ENCODE measurements at places on chromosomes 6 and 20. TPM values are rescaled to one million over a fixed set of nuclear protein-coding genes. Genes with fewer than 3 reads are reported as not detected.

RAD21L1 gene
- 1.1 TPM for total RNA-seq

TMEM170B gene
- 5.0 TPM for total RNA-seq

NOL7 gene
- total RNA-seq, result 43.5 TPM

SLC35F1 gene
- total RNA-seq, result 0.23 TPM

KCNS1 gene
- total RNA-seq, result 0.10 TPM

TNXB gene
- 7.5 TPM for total RNA-seq

PAX1 gene
- not detected for total RNA-seq

ME1 gene
- total RNA-seq, result 13.4 TPM

COL12A1 gene
- total RNA-seq, result 6.3 TPM

ADISSP gene
- 18.0 TPM for total RNA-seq

GRCh38 chr6:163815796-163816195, 401.3 kb downstream of the QKI start:
- no peak overlapping the region for H3K4me3 ChIP-seq
- no peaks in the 10 kb centered on the region for H3K27me3 ChIP-seq
- DNase-seq, result no peak
- H3K36me3 ChIP-seq, result no peaks in the 10 kb centered on the region
- no peak overlapping the region for H3K27ac ChIP-seq

- peaks cover 20% of the 10 kb centered on the region for H3K27me3 ChIP-seq
- H3K27ac ChIP-seq, result peak overlapping the region; percentile 88
- no peak overlapping the region for H3K4me3 ChIP-seq
- peaks cover 41% of the 10 kb centered on the region for H3K4me1 ChIP-seq
Observed at GRCh38 chr20:49630396-49630951, 62.5 kb upstream of the PTGIS start.

DNA sequence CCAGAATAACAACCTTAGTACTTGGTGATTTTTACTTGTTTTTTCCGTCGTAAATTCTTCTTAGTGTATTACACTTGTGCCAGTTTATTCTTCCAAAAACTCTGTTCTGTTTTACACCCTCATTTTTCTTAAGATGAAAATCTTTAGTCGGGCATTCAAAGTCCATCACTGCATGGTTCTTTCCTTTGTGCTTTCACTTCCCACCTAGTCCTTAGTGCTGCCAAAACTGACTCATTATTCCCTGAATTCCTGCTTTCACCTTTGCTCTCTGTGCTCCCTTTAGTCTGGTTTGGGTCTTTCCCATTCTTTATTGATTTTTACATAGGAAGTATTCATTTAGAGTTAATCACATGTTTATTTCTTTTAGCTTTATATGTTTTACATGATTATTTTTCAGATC, 3.3 kb downstream of the TRMT11 start:
- H3K36me3 ChIP-seq, result no peaks in the 10 kb centered on the region
- DNase-seq, result no peak
- H3K4me1 ChIP-seq, result no peaks in the 10 kb centered on the region
- H3K27me3 ChIP-seq, result no peaks in the 10 kb centered on the region

DNA sequence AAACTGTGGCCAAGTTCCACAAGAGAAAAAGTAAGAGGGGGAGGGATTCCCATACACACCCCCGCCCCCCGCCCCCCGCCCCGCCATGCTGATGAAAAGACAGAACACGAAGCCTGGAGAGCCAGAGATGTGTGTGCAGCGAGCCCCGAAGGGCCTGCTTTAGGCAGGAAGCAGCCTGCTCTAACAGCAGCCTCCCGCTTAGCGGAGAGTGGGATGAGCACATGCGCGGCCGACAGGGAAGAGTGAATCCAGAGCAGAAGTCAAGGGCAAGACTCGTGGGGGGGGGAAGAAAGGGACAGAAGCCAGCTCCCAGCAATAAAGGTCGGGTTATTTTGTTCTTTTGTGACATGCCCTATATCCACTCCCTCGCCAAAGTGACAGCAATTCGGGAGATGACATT, 67.2 kb upstream of the PTGIS start:
- H3K27me3 ChIP-seq, result peaks cover 16% of the 10 kb centered on the region
- peaks cover 56% of the 10 kb centered on the region for H3K36me3 ChIP-seq
- no peak overlapping the region for H3K27ac ChIP-seq
- H3K4me1 ChIP-seq, result peaks cover 35% of the 10 kb centered on the region
- H3K4me3 ChIP-seq, result no peak overlapping the region
- no peak for DNase-seq

DNA sequence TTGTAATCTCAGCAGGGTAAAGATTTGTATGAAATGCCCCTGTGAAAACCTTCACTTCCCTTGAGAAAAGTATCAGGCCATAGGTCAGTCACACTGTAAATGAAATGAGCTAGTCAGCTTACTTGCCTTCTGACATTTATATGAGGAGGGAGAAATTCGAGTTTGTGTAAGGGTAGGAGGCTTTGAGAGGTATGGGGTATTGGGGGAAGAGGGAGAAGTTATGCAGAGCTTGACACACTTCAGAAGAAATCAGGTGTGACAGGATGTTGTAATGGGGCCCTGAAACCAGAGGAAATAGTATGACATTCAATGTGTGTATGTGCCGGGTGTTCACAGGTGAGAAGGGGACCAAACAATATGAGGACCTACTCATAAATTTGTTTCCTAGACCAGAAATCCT, 64.2 kb upstream of the CCN6 start:
- DNase-seq, result no peak
- H3K36me3 ChIP-seq, result no peaks in the 10 kb centered on the region
- no peak overlapping the region for H3K4me3 ChIP-seq

DNA sequence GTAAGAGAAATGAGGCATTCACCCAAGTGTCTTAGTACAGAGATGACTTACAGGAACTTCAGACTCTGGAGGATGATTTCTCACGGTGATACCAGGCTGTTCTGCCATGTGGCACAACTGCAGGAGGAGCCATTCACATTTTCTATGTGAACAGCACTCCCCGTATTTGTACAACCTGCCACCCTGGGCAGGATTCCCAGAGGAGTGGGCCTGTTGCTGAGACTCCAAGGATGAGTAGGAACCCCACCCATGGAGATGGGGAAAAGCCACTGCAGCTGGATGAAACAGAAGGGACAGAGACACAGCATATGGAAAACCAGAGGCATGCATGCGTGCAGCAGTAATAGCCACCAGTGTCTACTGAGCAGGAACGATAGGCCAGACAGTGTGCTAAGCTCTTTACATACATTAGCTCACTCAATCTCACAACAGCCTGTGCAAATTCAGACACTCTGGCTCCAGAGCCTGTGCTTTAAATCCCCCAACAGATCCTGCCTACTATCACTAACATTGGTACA, 48.0 kb upstream of the PTPRT start:
- no peak for DNase-seq
- peaks cover under 1% of the 10 kb centered on the region for H3K27me3 ChIP-seq
- peaks cover 4% of the 10 kb centered on the region for H3K36me3 ChIP-seq
- H3K27ac ChIP-seq, result no peak overlapping the region
- H3K4me1 ChIP-seq, result no peaks in the 10 kb centered on the region

DNA sequence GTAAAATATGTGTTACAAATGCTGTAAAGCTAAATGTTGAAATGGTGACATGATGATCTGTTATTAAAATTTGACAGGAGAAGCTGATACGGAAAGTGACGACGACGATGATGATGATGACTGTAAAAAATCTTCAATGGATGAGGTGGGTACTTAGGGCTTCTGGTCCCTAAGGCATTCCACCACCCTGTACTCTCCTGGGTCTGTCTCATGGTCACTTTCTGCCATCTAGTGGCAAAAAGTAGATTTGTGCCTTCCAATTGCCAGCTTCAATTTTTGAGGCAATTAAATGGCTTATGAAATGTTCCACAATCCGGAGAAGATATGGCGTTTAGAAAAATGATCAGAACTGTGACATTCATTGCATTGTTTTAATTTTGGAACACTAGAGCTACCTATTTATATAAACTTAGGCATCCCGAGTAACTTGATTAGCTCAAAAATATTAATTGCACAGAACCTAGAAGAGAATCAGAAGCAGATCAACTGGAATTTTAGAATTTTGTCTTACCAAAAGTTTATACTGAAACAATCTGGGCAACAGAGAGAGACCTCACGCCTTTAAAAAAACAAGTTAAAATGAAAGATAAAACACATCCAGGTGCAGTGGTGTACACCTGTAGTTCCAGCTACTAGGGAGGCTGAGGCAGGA, 346.5 kb upstream of the PLCB4 start:
- no peaks in the 10 kb centered on the region for H3K4me1 ChIP-seq
- H3K27me3 ChIP-seq, result no peaks in the 10 kb centered on the region

DNA sequence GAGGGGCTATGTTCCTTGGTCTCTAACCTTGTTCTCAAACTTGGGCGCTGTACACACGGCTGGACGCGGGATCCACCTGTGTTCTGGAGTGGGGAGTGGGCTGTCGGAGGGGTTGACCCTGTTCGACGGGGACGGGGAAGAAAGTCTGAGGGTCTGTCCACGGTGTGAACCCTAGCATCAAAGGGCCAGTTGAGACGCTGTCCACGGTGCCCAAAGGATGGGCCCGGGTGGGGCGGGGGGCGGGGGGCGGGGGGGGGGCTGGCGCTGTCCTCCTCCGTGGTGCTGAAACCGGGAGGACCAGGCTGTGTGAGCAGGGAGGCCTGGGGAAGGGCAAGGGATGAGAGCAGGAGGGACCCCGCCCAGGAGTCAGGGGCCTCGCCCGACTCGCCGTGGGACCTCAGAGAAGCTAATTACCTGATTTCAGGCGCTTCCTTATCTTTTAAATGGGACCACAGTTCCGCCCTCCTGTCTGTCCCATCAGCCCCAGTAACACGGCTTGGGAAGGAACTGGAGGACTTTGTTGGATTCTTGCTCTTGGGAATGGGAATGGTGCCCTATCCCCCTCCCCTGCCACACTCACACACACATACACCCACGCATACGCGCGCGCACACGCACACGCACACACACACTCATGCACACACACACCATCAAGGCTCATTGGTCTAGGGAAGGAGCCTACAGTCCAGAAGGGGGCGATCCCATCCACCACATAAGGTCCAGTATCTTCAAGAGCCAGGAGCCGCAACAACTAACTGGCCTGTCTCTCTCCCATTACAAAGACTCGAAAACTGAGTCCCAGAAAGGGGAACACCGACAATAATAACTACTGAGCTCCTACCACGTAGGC, 1.0 kb upstream of the VSTM2L start:
- H3K27ac ChIP-seq, result peak overlapping the region; percentile 32
- H3K4me3 ChIP-seq, result peak overlapping the region; percentile 81
- peak; percentile 38 for DNase-seq
- peaks cover 17% of the 10 kb centered on the region for H3K27me3 ChIP-seq

DNA sequence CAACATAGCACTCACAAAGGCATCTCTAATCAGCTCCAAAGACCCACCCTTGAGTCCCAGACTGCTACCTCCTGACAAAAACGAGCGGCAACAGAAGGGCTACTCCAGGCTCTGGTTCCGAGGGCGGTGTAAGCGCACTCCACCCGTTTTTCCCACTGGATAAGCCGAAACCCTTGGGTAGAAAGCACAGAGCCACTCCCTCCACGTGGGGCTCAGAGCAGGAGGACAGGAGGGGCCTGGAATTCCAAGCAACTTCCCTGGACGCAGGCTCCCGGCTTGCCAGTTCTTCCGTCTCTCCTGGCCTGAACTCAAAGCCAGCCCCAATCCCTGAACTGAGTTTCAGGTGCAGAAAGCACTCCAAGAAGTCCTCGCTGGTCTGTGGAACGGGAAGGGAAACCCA, 7.4 kb downstream of the GMEB2 start:
- peaks cover 9% of the 10 kb centered on the region for H3K27me3 ChIP-seq
- H3K4me1 ChIP-seq, result peaks cover 8% of the 10 kb centered on the region
- no peak for DNase-seq
- H3K36me3 ChIP-seq, result peaks cover 36% of the 10 kb centered on the region
- no peak overlapping the region for H3K27ac ChIP-seq
- no peak overlapping the region for H3K4me3 ChIP-seq

DNA sequence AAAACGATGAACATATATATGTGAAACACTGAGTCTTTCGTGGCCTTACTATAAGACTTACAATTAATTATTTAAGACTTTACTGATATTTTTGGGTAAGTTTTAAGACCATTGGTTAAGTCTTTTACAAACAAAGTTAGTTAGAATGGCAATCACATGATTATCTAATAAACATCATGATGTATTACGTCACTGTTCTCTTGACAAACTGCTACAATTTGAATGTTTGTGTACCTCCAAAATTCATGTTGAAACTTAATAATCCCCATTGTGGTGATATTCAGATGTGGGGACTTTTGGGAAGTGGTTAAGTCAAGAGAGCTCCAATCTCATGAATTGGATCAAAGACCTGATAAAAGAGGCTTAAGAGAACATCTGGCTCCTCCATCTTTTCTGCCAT, 25.9 kb upstream of the B3GAT2 start:
- no peaks in the 10 kb centered on the region for H3K4me1 ChIP-seq
- no peaks in the 10 kb centered on the region for H3K27me3 ChIP-seq
- H3K4me3 ChIP-seq, result no peak overlapping the region
- no peak overlapping the region for H3K27ac ChIP-seq
- DNase-seq, result no peak

GRCh38 chr20:48864738-48865318, 37.0 kb upstream of the PREX1 start:
- no peak for DNase-seq
- H3K4me1 ChIP-seq, result no peaks in the 10 kb centered on the region
- no peaks in the 10 kb centered on the region for H3K36me3 ChIP-seq
- peaks cover 3% of the 10 kb centered on the region for H3K27me3 ChIP-seq

DNA sequence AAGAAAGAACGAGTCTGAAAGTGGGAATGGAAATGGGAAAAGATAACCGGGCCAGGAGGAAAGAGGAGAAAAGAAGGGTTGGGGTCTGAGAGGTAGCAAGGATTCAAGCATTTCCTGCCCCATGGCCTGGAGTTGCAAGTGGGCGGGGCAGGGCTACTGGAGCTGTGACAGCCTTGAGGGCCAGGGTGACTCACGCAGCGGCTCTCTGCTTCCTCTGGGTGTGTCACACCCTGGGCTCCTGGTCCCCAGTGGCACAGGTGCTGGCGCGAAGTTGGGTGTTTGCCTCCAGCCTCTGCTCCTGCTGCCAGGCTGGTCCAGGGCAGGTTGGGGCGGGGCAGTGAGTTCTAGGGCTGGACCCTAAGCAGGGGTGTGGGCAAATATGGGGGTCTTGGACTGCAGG, 3.3 kb upstream of the ULBP3 start:
- peaks cover 45% of the 10 kb centered on the region for H3K4me1 ChIP-seq
- no peaks in the 10 kb centered on the region for H3K36me3 ChIP-seq
- DNase-seq, result no peak

- H3K27ac ChIP-seq, result no peak overlapping the region
- H3K36me3 ChIP-seq, result no peaks in the 10 kb centered on the region
Observed at GRCh38 chr6:111080698-111081097, 6.6 kb upstream of the SLC16A10 start.

DNA sequence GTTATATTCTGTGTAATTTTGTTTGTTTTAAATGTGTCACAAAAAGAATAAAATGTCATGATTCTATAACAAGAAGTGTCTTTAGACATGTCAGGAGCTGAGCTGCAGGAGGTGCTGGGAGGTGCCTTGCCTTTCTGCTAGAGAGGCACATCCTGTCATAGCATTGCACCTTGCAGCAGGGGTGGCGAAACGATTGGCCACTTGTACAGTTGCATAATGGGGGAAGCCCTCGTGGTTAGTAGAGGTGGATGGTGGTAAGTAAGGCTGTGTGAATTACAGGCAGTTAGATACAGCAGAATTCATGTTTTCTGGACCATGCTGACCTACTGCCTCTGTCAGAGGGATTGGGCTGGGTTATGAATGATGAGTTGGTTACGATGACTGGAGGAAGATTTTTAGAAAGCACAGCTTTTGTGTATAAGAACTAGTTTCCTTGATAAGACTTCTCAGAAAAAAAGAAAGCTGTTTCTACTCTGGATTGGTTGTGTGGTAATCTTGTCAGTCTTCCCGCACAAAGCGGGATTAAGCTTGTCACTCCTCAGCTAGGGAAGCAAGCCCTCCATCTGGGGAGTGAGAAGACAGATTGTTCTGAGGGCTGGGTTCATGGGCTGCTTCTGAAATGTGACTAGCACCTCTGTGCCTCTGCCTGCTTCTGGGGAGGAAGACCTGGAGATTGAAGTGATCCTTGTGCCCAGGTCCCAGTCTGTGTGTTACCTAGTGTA, 74.9 kb downstream of the FOXO3 start:
- H3K4me3 ChIP-seq, result no peak overlapping the region
- no peaks in the 10 kb centered on the region for H3K36me3 ChIP-seq
- H3K4me1 ChIP-seq, result peaks cover 22% of the 10 kb centered on the region
- DNase-seq, result no peak

Data from endothelial cell (in vitro differentiated cells).